Endothelial cell (in vitro differentiated cells): ENCODE measurements at places on chromosomes 3 and 15.

- DNase-seq = no peak
Measured at GRCh38 chr15:64246364-64247189, 83.8 kb upstream of the PPIB start.

DNA sequence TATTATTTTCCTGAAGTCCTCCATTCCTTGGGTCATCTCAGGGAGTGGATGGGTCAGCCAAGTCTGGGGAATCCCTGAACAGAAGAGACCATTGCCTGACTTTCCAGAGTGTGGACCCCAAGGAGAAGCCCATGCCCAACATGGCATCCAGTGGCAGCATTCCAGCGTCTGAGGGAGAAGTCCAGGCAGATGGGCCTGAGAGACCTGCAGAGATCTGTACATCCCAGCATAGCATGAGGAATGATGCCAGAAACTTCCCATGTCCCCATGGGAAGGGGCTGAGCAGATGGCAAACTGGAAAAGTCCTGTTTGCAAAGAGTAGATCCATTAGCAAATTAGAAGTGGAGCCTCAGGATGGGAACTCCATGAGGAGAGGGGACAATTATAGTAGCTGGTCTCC, 17.6 kb upstream of the COLQ start:
- no peak for DNase-seq

DNA sequence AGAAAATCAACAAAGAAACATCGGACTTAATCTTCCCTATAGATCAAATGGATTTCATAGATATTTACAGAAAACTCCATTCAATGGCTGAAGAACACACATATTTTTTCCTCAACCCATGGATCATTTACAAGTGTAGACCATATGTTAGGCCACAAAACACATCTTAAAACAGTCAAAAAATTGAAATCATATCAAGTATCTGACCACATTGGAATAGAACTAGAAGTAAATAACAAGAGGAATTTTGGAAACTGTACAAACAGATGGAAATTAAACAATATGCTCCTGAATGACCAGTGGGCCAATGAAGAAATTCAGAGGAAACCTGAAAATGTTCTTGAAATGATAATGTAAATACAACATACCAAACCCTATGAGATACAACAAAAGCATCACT, 323.1 kb upstream of the GPR149 start:
- DNase-seq = no peak

DNA sequence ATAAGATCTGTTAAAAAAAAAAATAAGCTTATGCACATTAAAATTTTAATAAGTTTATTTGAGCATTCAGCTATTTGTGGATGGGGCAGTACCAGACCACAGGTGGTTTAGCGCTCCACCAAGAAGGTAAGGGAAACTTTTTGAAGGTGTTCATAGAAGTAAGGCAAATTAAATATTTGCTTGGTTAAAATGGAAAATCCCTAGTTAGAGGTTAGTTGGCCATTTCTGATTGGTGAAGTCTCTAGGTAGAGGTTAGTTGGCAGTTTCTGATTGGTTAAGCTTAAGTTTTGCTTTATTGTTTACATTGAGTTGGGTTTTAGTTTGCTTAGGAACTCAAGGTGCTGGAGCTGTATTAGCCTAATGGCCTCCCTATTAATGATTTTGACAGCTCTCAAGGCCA, 30.7 kb downstream of the SCN11A start:
- no peak for DNase-seq

DNA sequence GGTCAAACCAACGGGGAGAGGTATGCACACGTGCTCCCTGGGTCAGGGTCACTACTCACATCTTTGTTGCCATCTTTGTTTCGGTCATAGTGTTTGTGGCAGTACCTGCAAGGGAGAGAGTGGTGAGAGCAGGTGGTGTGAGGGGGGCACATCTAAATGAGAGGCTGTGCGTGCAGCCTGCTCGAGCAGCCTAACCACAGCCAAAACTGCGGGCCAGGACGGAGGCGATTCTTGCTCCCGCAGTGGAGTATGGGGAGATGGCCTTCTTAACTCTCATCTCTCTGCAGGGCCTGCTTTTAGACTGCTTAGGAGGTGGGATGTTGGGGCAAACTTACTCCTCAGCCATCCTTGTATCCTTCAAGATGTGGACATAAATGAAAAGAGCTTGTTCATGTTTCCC, 6.9 kb upstream of the PLA2G4F start:
- DNase-seq = no peak

DNA sequence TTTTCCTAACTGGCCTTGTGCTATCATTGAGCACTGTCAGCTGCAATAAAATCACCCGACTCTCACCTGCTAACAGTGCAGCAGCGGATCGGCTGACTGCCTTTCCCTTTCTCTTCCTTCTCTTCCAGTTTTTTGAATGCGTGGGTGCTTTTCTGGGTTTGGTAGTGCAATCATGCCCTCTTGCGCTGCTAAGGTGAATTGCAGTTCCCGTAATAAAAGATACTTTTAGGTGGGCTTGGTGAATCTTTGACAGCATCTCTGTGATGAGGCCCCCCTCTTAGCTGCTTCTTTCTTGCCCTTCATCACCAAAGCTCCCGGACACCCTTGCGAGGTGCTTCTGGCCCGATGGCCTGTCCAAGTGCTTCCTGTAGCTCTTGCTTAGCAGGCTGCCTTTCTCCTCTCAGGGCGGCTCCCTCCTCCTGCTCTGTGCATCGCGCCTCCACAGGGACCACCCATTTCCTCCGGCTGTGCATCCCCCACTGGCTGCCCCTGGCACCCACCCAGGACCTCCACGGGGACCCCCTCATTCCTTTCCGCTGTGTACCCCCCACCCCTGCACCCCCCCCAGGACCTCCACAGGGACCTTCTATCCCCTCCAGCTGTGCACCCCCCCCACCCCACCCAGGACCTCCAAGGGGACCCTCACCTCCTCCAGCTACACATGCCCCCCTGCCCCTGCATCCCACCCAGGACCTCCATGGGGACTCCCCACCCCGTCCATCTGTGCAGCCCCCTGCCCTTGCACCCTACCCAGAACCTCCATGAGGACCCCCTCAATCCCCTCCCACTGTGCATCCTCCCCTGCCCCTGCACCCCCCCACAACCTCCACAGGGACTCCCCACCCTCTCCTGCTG, 50.8 kb upstream of the RPL32 start:
- DNase-seq = peak; percentile 25

- no peak for DNase-seq
Measured at GRCh38 chr3:40167958-40168357, 141.5 kb upstream of the EIF1B start.

DNA sequence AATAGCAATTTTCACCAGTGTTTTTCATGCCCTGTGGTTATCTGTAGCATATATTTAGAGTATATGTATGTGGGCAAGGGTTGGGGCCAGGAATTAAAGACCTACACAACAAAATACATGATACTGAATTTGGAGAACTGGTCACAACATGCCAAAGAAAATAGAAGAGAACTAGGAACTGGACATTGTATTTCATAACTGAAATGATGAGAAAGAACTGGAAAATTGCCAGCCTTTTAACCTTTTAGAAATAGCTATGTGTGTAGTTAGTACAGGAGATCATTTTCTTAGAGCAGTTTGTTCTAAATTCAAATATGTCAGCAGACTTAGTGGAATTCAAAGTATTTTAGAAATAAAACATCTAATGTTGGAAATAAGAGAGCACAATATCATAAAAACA, 227.1 kb upstream of the CGNL1 start:
- DNase-seq = no peak

GRCh38 chr3:127403795-127404194, 115.9 kb upstream of the PRR20G start:
- DNase-seq = no peak

DNA sequence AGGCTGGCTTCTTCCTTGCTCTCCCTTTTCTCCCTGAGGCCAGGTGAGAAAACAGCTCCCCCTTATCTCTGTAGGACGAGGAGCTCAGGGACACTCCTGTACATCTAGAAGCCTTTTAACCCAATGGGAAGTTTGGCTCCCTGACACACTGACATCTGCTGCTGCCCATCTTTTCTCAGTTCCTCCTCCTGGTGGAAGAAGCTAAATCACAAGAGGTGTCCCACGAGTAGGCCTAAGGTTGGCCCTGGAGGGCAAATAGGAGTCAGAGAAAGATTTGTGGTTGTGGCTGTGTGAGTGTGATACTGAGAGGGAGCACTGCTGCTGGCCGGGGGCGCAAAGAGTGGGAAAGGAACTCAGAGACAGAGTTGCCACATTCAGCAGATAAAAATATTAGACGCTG, 49.5 kb downstream of the ARHGAP31 start:
- no peak for DNase-seq

- DNase-seq = no peak
Measured at GRCh38 chr3:148791920-148792319, 35.7 kb upstream of the CPB1 start.

GRCh38 chr3:55296030-55296429, 191.1 kb downstream of the WNT5A start:
- no peak for DNase-seq

- DNase-seq = no peak
Measured at GRCh38 chr15:70870051-70870450, 16.1 kb upstream of the LARP6 start.

- no peak for DNase-seq
Measured at GRCh38 chr3:139759470-139759869, 81.7 kb upstream of the NMNAT3 start.

GRCh38 chr15:101664303-101664913, 12.2 kb upstream of the TM2D3 start:
- DNase-seq = peak; percentile 22

GRCh38 chr15:33396475-33396874, 85.7 kb downstream of the RYR3 start:
- DNase-seq = no peak

DNA sequence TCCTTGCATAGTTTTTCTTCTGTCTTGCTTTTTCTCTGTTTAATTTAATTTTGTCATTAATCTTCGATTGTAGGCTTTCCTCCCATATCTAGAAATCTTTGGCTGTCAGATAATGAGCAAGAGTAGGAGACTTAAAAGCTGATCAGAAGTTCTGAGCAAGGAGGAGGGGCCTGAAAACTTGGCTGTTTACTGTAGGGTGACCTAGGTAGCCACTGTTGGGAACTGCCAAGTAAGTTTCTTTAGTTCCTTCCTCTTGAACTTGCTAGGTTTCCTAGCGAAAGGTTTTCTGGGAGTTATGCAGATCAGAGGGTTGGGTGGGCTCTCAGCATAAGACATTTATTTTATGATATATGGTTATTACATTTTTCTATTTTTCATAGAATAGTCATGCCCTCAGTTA, 14.5 kb downstream of the ALPK3 start:
- DNase-seq = no peak

DNA sequence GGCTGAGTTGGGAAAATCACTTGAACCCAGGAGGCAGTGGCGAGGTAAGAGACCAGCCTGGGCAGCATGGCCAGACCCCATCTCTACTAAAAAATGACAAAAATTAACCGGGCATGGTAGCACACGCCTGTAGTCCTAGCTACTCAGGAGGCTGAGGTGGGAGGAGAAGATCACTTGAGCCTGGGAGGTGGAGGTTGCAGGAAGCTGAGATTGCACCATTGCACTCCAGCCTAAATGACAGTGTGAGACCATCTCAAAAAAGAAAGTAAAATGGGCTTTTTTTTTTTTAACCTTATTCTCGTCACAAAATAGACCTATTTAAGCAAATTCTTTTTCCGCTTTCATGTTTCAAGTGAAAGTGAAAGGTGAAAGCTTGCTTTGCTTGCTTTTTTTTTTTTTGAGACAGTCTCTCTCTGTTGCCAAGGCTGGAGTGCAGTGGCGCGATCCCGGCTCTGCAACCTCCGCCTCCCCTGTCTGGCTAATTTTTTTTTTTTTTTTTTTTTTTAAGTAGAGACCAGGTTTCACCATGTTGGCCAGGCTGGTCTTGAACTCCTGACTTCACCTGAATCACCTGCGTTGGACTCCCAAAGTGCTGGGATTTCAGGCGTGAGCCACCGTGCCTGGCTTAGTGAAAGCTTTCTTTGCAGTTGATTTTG, 3.6 kb downstream of the PDIA3 start:
- DNase-seq = no peak

DNA sequence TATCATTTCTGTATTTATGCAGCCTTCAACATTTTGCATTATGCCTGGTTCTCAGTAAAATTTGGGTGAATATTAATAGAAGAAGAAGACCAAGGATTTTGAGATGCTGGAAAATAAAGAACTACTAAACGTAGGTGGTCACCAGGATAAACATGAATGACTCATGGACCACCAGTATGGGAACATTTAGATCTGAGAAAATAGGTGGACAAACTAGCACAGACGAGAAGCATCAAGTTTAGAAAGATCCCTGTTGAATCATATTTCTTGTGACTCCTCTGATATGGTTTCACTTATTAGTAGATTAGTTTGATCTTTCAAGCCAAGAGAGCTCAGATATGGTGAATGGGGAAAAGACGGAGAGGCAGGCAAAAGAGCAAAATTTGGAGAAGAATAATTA, 97.9 kb downstream of the RAP2B start:
- DNase-seq = no peak

DNA sequence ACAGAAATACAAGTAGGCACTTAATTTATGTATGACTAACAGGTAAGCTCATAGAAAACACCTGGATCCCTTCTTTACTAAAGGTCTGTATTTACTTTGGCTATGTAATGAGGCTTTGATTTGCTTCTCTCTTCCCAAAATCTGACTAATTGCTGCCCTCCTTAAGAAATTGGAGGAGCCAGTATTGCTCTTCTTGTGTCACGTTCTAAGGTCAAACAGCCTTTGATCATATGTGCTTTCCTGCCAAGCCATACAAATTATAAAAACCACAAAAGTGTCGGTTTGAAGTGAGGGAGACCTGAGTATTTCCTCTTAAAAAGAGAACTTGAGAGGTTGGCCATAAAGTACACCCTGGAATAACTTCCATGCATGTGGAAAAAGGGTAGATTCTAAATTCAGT, 112.1 kb upstream of the MB21D2 start:
- DNase-seq = no peak

DNA sequence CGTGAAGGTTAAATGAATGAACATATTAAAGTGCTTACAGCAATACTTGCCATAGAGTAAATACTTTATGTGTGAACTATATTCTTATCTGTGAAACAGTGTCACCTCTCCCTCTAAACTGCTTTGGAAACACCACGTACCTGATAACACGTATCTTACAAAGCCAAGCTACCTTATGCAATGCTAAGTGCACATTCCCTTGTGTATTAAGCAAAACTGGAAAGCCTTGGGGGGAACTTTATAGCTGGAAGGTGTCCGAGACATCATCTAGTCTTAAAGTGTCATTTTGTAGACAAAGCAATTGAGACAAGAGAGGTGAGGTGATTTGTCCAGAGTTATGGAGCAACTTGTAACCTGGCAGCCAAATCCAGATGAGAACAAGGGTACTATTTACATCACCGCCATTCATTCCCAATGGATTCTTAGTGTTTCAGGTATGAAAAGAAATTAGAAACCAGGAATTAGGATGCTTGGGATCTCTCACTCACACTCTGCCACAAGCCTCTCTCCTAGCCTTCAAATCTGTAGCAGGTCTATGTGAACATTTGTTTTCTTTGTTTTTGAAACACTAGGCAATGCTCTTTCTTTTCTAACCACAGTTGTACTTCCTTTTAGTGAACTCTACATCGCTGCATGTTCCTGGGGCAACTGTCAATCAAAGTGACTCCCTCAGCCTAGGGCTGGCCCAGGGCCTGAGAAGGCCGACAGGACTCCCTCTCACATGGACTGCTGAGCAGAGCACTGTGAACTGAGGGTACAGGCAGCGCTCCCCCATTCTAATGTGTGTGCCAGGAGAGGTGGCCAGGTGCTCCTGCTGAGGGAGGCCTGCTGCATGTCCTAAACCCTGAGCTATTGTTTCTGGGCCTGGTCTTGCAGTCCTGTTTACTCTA, 13.9 kb upstream of the MGLL start:
- no peak for DNase-seq

- no peak for DNase-seq
Measured at GRCh38 chr3:140023616-140024530, 88.9 kb downstream of the CLSTN2 start.

GRCh38 chr3:48919215-48920138, 835 bp downstream of the ARIH2 start:
- peak; percentile 8 for DNase-seq

GRCh38 chr3:191345334-191345733, 15.0 kb upstream of the UTS2B start:
- DNase-seq = no peak
